ENCODE measurements at places on chromosomes 5 and 9.
A peak's percentile ranks its signal among the peaks of the same experiment; 100 is the strongest.

DNA sequence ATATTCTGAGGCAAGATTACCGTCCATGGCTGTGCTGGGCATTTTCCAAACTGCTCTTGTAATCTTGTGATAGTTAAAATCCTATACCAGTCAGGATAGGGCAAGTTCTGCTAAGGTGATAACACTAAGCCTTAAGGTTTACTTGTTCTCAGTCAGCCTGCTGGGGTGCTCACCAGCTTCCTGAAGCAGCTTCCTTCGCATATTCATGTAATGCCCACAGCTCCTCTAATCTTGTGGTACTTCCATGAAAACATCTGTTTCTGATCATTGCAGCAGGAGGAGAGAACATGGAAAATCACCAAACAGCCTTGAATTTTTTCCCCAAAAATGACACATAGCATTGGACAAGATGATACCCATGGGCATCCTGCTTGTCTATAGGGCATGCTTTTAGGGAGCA, 473.2 kb downstream of the MED10 start:
- DNase-seq, result no peak

GRCh38 chr5:122142480-122143164, 13.3 kb downstream of the ZNF474 start:
- DNase-seq, result peak; percentile 31

DNA sequence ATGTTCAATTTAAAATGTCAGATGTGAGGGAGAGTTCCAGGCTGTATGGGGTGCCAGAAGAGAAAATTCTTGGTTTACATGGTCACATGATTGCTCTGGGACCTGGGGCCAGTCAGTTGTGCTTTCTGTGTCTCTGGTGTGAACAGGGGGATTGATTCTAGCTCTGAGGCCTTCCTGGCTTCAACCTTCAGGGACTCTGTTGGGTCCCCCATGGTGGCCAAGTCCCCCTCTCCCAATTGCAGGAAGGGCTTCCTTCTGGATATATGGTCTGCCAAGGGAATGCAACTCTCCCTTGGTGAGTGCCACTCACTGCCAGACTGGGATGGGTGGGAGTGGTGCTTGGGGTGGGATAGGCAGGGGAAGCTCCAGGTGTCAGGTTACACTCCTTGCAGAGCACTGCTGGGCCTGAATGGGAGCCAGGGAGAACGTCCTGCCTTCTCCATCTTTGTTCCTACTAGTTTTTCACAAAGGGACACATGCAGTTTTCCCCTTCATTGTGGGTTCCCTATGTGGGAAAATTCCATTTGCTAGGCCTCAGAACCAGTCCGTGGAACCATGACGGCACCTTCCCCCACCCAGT, 153.2 kb downstream of the MELK start:
- DNase-seq, result no peak

DNA sequence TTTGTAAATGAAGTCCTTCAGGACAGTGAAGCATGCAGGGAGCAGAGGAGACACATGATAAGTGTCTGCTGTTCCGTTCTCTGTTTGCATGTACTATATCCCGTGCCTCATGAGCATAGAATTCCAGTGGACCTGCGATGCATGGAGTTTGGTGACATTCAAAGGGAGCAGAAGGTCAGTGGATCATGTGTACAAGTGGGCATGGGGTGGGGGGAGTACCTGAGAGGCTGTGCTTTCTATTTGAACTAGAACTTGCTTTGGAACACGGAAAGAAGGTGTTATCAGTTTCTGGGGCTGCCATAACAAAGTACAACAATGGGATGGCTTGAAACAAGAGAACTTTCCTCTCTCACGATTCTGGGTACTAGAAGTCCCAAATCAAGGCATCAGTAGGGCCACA, 5.1 kb upstream of the CCNJL start:
- no peak for DNase-seq

DNA sequence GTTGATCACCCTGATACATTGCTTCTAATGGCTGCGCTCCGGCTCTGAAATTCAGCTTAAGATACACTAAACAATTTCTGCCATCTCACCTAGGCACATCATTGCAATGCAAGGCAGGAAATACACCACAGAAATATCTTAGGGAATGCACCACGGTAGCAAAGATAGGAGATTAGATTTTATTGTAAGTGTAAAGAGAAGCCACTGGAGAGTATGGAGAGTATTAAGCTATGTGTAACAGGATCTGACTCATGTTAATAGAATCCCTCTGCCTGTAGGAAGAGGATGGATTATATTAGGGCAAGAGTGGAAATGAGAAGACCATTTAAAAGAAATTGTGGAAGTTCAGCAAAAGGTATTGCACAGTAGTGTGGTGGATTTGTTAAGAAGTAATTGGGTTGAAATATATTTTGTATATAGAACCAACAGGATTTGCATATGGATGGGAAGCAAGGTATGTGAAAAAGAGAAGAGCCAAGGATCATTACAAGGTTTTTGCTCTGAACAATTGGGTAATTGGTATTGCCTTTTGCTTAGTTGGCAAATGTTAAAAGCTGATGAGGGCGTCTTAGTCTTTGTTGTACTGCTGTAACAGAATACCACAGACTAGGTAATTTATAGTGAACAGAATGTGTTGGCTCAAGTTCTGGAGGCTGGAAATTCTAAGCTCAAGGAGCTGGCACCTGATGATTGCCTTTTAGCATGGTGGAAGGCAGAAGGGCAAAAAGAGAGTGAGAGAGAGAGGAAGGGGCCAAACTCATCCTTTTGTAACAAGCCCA, 636.1 kb downstream of the PSAT1 start:
- DNase-seq, result peak; percentile 72

GRCh38 chr9:99401680-99402504, 179.8 kb downstream of the SEC61B start:
- DNase-seq, result no peak

DNA sequence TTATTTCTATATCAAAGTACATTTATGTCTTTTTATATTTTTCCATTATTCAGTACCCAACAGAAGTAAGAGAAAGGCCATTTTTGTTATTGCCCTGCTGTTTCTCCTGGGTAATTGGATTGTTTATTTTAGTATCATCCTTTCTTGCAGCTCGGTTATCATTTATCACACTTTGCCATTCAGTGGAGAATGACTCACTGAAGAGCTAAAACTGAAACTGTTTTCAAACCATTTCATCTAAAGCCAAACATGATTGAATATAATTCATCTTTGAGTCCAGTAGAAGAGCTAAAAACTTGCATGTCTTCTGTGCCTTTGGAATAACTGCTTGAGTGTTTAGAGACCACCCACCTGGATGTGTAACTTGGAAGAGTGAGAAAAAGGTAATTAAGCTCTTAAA, 139.5 kb upstream of the PRDM9 start:
- DNase-seq, result no peak

DNA sequence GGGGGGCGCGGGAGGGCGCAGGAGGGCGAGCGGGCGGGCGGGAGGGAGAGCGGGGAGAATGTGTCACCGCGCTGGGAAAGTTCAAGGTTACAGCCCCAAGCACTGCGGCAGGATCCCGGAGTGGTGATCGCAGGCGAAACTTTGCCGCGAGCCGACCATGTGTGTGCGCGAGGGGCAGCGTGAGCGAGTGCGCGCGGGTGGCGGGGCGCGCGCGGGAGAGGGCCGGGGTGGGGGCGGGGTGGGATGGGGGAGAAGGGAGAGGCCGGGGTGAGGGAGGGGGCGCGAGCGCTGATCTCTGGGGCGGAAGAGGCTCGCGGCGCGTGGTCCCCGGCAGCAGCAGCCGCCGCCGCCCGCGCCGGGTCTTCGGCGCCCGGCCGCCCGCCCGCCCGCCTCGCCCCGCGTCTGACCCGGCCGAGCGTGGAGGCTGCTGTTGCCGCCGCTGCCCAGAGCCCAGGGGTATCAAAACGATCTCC, at the start of gene NFIB:
TSS of gene NFIB (minus strand) at position 191 of the 473 bp plus-strand sequence. CDS start 630 bp downstream, outside the sequence.
- peak; percentile 71 for DNase-seq

DNA sequence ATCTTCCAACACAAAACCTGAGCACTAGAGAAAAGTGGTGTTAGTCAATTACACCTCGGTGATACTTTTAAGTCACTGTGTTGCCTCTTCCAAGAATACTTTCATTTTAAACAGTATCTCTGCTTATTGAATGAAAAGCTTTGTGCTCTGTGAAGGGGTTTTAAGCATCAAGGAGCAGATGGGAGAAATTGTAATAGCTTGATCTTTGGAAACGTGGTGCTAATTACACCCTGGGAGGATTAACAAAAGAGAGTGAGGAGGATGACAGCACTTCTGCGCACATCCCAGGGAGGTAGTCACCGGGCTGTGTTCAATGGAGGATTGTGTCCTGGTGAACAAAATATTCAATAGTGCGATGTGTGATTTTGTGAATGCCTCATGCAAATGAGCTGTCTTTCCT, 477.4 kb upstream of the ADAMTS16 start:
- DNase-seq, result no peak

DNA sequence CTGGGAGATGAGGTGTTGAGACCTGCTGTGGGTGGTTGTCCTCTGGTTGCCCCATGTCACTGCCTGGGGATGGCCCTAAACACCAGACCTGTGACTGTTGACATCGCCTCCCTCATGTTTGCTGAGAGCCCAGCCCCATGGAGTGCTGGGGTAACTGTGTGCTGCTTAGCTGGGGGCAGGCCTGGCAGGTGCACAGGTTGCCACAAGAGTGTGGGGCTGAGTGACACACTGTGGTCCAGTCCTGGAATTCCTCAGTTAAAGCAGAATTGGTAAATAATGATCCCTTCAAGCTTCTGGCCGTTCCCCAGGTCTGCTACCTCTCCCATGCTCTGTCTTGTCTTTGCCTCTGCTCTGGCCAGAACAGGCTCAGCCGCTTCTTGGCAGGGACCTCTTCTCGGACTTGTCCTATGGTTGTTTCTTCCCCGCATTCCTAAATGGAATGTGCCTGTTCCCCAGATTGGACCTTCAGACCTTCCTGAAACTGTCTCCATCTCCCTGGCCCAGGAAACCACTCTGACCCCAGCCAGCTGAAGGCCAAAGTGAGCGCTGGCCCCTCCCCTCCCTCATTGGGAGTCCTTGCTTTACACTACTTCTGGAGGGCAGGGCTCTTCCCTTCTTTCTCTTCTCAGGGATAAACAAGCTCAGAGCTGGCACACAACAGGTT, 61.2 kb upstream of the PITX1 start:
- no peak for DNase-seq

- no peak for DNase-seq
Measured at GRCh38 chr9:89920131-89920530, 315.3 kb downstream of the GADD45G start.

- DNase-seq, result peak; percentile 11
Measured at GRCh38 chr9:116998305-116998704, 311.2 kb downstream of the TRIM32 start.

DNA sequence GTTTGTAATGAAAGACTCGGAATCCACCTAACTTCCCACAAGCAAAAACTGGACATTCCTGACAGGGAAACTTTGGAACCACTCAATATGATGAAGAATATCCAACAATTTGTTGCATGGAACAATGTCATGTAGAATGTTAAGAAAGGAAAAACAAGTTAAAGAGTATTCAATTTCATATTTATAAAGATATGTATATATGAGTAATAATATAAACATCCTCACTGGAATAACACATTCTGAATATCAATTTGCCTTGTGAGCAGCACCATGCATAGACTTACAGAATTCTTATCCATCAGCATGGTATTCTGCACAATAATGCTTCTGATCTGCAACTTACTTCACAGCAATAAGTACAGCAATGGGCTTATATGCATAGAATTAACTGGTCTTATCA, 650.3 kb downstream of the SEMA5A start:
- DNase-seq, result no peak

- no peak for DNase-seq
Measured at GRCh38 chr9:83036043-83036442, 26.9 kb downstream of the RASEF start.

DNA sequence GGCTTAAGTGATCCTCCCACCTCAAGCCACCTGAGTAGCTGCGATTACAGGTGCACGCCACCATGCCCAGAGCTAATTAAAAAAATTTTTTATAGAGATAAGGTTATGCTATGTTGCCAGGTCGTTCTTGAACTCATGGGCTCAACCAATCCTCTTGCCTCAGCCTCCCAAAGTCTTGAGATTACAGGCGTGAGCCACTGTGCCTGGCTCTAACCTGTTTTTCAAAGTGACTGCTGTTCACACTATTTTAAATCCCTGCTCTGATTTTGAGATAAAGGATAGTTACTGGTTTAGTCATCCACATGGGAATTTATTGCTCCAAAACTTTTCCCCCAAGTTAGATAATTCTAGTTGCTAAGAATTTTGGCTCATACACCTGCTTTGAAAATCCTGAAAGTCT, 48.2 kb upstream of the MTMR12 start:
- no peak for DNase-seq

GRCh38 chr5:53944981-53945380, 365.4 kb downstream of the ARL15 start:
- peak; percentile 31 for DNase-seq

DNA sequence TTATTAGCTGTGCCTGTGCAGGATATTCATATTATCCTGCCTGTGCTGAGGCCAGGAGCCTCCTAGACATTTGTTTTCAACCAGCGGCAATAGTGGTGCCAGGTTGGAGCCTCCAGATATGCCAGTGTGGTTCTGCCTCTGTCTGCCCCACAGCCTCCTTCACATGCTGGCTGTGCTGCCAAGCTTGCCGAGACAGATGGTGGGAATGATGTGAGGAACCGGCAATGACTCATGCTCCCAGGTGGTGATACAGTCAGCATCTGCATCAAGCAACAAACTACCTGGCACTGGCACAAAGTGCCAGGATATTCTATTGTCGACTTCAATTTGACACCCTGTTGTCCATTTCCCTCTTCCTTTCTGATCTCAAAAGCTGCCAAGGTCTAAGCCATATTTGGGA, 285.7 kb downstream of the CHSY3 start:
- DNase-seq, result no peak

- DNase-seq, result no peak
Measured at GRCh38 chr5:150286820-150287219, 2.8 kb downstream of the CAMK2A start.

DNA sequence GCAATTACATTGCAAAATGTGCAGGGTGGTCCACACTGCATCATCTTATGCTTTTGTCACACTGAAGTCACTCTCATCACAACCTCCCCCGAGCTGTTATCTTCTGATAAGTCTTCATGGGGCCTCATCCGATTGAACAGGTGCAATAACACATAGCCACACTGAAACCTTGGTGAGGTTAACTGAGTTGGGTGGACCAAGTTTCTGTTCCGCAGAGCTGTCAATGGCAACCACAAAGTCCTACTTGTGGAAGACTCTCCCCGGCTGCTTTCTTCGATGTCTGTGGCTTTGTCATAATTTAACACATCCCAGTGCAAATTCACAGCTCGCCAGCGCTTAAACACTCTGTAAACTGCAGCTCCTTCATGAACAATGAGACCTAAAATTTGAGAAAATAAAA, 112.2 kb downstream of the MARCHF11 start:
- no peak for DNase-seq

DNA sequence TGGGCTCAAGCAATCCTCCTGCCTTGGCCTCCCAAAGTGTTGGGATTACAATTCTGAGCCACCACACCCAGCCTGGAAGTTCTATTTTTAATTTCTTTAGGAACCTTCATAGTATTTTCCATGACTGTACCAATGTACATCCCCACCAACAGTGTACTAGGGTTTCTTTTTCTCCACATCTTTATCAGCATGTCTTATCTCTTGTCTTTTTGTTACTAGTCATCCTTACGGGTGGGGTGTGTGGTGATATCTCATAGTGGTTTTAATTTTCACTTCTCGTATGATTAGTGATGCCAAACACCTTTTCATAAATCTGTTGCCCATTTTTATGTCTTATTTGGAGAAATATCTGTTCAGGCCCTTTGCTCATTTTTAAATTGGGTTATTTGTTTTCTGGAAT, 123.0 kb upstream of the MEF2C start:
- no peak for DNase-seq

GRCh38 chr5:86557920-86558319, 59.8 kb upstream of the COX7C start:
- DNase-seq, result no peak

All from fibroblast of pulmonary artery (primary cell).